Occipital lobe (tissue), 3 donors: ENCODE measurements at places on chromosomes 3 and 15.

- DNase-seq: no peak
Observed at GRCh38 chr3:112043621-112044201, 9.2 kb downstream of the TMPRSS7 start.

GRCh38 chr3:131564812-131565211, 62.0 kb upstream of the MRPL3 start:
- no peak for DNase-seq

DNA sequence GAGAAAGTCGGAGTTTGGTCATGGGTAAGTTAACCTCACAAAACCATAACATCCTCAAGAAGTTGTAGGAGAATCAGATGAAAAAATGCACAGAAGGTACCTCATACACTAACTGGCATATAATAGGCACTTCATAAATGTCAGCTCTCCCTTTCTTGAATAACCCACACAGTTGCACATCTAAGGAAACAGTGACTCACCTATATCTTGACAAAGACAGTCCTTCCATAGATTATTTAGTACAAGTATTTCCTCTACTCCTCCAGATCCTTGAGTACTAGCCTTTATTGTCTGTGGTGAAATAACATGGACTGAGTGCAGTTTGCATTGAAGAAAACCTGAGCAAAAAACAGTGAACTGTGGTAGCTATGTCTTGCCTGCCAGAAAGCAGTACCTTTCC, 46.6 kb downstream of the MAGI1 start:
- DNase-seq: no peak

DNA sequence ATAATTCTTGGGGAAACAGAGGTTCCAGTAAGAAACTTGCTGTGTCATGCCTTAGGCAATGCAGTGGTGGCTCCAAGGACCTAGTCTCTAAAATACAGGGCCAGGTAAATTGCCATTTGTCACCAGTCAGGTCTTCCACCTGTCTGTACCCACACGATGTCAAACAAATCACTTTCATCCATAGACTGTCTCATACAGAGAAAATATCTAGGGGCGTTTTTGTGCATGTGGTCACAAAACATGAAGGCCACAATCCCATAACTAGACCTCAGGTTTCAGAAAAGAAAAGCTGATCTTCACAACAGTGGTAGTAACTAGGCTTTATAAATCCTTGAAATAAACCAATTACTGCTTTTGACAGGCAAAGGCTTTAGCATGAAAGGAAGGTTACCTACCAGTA, 92.3 kb downstream of the SLC9A9 start:
- DNase-seq: no peak

- no peak for DNase-seq
Observed at GRCh38 chr3:47565734-47566550, 12.7 kb downstream of the CSPG5 start.
